ENCODE measurements at places on chromosomes 7 and 10.

- no peak for DNase-seq
These were observed 219.1 kb downstream of the VTI1A start for GRCh38 chr10:112666094-112666493.

GRCh38 chr7:127882313-127882920 lies 148.8 kb downstream of the LRRC4 start:
- DNase-seq: no peak

DNA sequence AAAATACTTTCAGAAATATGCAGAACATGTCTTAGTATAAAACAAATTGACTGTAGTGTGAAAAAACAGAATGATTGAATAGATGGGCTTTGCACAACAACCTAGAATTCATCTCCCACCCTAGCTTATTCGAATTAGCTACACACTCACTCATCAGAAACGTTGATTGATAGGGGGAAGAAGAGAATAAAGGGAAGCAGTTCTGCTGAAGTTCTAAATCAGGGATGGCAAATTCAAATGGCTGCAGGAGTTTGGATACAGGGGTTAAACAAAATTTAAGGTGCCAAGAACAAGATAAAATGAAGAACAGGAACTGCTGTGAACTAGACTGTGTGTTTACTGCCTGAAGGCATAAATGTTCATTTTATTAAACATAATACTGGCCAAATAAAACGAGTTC lies 9.0 kb downstream of the CD36 start:
- DNase-seq: no peak

GRCh38 chr10:84626397-84627087 lies 298.2 kb downstream of the CCSER2 start:
- no peak for DNase-seq

- no peak for DNase-seq
These were observed at the start of gene CALCR for GRCh38 chr7:93574646-93575554. Gene CALCR, minus strand, starts transcription at chr7:93574724. Its CDS starts 87,743 bp downstream, at chr7:93486981.

Data from tibial nerve (tissue), 4 donors.